Hepatocyte (in vitro differentiated cells): ENCODE measurements at places on chromosomes 3 and 15. TPM values are rescaled to one million over a fixed set of nuclear protein-coding genes. Genes with fewer than 3 reads are reported as not detected.

GRCh38 chr3:119360736-119361462, 66.7 kb downstream of the ARHGAP31 start:
- no peak for DNase-seq

GRCh38 chr3:23442598-23443383, 239.7 kb downstream of the UBE2E2 start:
- DNase-seq: peak; percentile 8

DNA sequence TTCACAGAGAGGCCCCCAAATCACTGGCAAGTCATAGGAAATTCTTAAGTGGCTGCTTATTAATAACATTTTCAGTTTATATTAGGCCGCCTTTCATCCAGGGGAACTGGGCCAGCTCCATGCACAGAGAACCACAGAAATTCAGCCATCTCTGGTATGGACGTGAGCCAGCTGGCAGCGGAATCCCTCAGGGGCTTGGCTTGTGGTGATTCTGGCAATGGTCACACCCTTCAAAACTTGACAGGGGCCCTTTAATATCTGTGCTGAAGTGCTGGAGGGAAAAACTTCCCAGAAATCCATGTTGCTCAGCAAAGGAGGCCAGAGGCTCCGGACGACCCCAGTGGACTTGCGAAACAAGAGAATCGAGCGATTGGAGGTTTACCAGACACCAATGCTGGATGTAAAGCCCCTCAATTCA, 11.3 kb downstream of the PRICKLE2 start:
- peak; percentile 53 for DNase-seq

DNA sequence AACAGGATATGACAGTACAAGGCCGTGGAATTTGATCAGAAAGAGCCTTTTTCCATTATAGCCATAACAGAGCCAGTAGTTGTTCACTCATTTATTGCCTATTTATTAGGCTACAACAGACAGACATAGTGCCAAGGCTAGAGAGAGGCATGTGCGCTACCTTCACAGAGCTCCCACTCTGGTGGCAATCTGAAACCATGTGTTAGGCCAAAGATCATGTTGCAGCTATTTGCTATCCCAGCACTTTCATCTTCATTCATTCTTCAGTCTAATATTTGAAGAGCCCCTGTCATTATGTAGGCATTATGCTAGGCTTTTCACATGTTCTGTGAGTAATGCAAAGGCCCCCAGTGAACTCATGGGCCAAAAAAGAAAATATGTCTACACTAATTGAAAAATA, 404.8 kb downstream of the IGSF11 start:
- DNase-seq: no peak

DNA sequence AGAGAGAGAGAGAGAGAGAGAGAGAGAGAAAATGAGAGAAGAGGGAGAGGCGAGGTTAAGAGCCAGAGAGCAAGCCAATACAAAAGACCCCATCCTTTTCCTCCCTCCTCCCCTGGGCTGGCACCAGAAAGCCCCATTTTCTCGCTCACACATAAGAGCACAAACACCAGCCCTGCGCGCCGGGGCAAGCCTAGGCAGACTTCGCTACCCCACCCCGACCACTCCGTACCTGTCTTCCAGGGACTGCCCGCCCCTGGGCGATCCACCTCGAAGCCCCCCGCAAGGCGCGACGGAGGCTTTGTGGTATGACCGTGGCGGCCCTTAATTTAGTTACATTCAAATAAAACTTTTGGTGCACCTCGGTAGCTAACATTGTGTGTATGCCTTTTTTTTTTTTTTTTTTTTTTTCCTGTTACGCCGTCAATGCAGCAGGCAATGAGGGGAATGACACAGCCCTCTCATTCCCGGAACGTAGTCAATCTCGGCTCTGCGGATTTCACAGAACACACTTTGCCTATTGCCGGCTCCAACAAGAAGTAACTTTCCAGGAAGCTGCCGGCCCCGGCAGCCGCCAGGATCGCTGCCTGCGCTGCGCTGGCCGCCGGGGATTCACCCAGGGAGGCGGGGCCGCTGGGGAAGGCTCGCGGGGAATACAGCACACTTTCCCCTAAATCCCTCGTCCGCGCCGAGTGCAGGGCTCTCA, 7.7 kb downstream of the BCL6 start:
- peak; percentile 85 for DNase-seq

- DNase-seq: no peak
These were observed 16.3 kb downstream of the BHLHE40 start for GRCh38 chr3:4995500-4996053.

DNA sequence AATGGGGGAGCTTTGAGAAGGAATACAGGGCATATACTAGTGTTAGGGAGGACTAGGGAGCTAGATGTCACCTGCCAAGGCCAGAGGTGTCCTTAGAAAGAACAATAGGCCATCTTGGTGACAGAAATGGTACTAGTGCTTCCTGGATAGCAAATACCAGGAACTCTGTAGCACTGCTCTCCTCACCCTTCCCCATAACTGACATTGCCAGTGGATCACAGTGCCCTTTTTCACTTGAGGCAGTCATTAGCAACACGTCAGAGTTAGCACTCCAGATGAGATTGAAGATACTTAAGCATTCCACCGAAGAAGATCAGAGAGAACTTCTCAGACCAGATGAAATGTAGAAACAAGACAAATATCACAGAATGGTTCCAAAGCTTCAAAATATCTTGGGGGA, 103.1 kb upstream of the PDZRN3 start:
- DNase-seq: no peak

- DNase-seq: no peak
These were observed 392.8 kb upstream of the WNT5A start for GRCh38 chr3:55879901-55880331.

- DNase-seq: no peak
These were observed 158.7 kb downstream of the GHSR start for GRCh38 chr3:172289583-172289982.

DNA sequence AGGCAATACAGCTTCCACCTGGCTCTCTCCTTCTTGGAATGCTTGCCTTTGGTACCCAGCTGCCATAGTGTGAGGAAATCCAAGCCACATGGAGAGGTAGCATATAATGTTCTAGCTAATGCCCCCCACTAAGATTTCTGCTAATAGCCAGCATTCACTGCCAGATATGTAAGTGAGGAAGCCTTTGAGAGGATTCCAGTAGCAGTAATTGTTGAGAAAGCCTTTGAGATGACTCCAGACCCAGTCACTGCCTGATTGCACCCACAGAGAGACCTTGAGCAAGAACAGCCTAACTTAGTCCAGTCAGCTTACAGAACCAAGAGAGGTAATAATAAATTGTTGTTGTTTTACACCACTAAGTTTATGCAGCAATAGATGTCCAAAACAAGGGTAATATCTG, 63.1 kb downstream of the STRIT1 start:
- DNase-seq: no peak

- DNase-seq: no peak
These were observed 76.8 kb upstream of the ARL6 start for GRCh38 chr3:97687734-97688133.

DNA sequence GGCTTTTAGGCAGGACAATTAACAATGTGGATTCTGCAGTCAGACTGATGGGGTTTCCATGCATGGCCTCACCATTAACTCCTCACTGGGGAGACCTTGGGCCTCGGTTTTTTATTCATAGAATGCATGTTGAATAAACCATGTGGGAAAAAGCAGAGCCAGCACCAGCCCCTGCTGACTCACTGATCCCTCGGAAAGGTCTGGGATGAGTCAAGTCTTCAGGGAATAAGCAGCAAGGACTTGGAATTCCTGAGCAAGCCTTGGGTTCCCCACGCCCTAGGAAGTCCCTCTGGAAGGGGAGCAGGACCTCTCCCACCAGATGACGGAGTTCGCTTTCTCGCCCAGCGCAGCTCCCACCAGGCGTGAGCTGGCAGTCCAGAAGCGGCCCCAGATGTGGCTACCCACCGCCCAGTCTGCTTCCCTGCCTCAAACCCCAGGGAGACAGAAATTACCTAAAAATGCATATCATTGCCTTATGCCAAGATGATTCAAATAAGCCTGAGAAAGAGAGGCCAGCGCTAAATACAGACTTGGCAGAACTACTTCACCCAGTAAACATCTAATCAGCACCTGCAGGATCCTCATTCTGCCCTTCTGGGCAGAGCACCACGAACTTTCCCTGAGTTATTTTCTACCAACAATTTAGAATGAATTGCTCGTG, 45.4 kb downstream of the BTD start:
- peak; percentile 68 for DNase-seq

DNA sequence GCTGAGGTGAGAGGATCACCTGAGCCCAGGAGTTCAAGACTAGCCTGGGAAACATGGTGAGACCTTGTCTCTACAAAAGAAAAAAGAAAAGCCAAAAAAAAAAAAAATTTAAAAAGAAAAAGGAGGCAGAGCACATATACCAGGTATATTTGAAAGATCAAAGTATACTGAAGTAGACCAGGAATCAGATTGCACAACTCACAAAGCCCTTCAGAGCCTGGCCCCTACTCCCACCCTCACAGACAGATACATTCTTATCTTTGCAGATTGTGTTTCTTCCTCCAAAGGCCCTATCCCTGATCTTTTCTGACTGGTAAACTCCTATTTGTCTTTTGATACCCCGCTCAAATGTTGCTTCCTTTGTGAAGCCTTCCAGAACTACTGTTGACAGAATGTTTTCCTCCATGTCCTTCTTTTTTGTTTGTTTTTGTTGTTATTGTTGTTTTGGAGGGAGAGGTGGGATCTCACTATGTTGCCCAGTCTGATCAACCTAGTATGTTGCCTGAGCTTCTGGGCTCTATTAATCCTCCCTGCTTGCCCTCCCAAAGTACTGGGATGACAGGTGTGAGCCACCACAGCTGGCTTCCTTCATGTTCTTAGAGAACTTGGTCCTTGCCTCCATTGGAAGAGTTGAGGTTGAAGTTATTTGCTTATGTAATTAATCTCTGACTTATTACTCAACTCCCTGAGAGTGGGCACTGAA, 9.8 kb upstream of the ITGB5 start:
- DNase-seq: no peak

DNA sequence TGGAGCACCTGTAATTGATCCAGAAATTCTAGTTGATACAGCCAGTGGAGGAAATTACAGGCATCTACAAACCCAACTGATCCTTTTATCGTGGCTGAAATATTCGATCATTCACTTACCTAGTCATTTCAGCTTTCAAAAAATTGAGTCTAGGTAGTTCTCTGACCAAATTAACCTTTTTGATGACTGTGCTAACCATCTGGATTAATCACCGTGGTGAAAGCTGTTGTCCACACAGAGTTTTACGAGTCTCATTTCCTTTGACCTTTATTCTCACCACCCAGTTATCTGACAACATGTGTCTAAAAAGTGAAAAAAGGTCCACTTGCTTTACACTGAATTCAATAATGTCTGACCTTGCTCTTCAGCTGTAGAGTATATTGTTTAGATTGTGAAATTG, 354.3 kb downstream of the AGBL1 start:
- DNase-seq: no peak

- no peak for DNase-seq
These were observed 56.3 kb downstream of the ZNF148 start for GRCh38 chr3:125318871-125319270.

- no peak for DNase-seq
These were observed 116.9 kb upstream of the NMNAT3 start for GRCh38 chr3:139794469-139795265.

DNA sequence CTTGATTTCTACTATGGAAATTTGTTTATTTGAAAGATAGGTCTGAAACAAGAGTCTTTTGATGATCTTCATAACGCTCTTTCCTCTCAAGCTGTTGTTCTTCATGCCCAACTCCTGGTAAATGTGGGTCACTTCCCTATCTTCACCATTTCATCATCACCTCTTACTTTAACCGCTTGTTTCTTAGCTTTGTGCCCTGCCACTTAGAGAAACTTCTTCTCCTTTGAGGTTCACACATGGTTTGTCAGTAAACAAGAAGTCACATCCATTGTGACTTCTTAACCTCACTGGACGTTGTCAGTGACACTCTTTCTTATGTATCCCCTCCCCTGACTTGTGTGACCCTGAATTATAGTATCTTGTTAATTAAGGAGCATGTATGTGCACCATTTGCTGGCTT, 16.9 kb upstream of the P2RY13 start:
- no peak for DNase-seq

DNA sequence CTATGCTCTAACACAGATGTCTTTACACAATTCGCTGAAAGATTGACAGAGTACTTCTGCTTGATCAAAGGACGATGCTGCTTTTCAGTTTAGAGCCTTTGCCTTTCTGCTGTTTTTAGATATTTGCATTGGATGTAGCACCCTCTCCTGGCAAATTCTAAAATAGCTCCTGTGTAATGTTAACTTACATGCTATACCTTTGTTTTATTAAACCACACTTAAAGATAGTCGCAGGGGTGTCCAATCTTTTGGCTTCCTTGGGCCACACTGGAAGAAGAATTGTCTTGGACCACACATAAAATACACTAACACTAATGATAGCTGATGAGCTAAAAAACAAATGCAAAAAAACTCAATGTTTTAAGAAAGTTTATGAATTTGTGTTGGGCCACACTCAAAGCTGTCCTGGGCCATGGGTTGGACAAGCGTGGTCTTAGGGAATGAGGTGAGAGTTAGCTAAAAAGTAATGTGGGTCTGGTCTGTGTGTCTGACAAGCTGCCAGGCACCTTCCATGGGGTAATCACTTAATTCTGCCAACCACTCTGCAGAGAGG, 62.9 kb downstream of the ATG7 start:
- peak; percentile 68 for DNase-seq

DNA sequence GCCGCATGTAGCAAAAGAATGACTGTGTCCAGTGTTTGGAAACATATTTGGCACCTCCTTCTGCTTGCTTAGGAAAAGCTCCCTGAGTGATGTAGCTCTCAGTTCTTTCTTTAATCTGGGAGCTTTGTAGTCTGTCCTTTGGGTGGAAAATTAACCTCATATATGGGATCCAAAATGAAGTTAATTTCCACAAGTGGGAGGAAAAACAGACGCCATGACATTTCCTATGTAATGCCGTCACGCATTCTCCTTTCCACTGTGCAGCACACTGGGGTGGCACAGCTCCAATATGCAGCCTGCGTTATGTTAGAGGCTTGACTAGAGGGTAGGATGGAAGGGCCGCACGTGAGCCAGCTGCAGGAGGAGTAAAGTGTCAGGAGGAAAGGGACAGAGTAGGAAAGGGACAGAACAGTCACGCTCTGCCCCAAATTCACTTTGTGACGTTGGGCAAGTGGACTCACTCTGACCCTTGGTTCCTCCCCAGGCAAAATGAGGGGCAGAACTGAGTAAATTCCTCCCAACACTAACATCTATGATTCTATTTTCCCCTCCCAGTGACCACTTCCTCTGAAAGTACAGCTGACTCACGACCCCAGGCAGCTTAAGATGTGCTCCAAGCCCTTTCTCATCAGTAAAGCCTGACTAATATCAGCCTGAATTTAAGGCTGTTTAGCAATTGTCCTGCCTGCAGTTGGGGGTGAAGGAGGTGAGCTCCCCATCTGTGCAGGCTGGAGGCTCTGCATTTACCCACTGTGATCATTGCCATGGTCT, 176.5 kb upstream of the PFN2 start:
- DNase-seq: peak; percentile 25

Gene ABI3BP
- polyA plus RNA-seq: 12.9 and 18.6 TPM in 2 replicates

Gene BNC1
- polyA plus RNA-seq: 22.1 and 23.1 TPM in 2 replicates

Gene SLC25A20
- polyA plus RNA-seq: 38.0 and 46.0 TPM in 2 replicates

Gene FRMD5
- polyA plus RNA-seq: 0.51 and 1.1 TPM in 2 replicates

Gene CDHR4
- 0.57 and 1.5 TPM in 2 replicates for polyA plus RNA-seq

Gene TAGLN3
- polyA plus RNA-seq: 0.51 and 1.9 TPM in 2 replicates

Gene HGD
- 47.7 and 63.6 TPM in 2 replicates for polyA plus RNA-seq

Gene SEMA3B
- 104 and 135 TPM in 2 replicates for polyA plus RNA-seq
